Left ventricle myocardium superior (tissue), 1 donor: ENCODE measurements at places on chromosomes 2 and 18. TPM values are rescaled to one million over a fixed set of nuclear protein-coding genes. Genes with fewer than 3 reads are reported as not detected.

- DNase-seq = no peak
These were observed 695 bp upstream of the BIRC6 start for GRCh38 chr2:32355976-32356680.

UGT1A4 gene
- not detected for total RNA-seq

EVA1A gene
- 0.94 TPM for total RNA-seq

PFN4 gene
- total RNA-seq = 0.62 TPM

DNA sequence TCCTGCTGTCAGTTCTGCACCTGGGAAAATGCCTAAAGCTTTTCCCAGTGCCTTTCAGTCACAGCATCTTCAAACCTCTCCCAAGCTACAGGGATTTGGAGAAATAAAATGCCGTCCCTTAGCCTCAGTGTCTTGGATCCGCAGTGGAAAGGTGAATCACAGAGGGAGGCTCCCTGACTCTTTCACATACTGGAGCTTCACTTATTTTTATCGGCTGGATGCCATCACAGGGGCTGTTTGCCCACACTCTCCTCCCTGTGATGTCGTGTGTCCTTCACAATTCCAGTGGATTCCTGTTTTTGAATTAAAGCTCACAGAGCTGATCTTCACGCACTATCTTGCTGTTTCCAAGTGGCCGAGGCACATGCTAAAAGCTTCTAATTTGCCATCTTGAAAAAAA is 1303.1 kb upstream of the DDX18 start:
- DNase-seq = no peak
